ENCODE measurements at places on chromosomes 12 and 14. TPM values are rescaled to one million over a fixed set of nuclear protein-coding genes. Genes with fewer than 3 reads are reported as not detected.

GRCh38 chr14:75417674-75418073 lies 10.1 kb upstream of the JDP2 start:
- no peaks in the 10 kb centered on the region for H3K27me3 ChIP-seq
- no peak overlapping the region for H3K4me3 ChIP-seq
- H3K27ac ChIP-seq, result no peak overlapping the region
- no peaks in the 10 kb centered on the region for H3K36me3 ChIP-seq
- peaks cover 18% of the 10 kb centered on the region for H3K4me1 ChIP-seq
- no peak for DNase-seq

DNA sequence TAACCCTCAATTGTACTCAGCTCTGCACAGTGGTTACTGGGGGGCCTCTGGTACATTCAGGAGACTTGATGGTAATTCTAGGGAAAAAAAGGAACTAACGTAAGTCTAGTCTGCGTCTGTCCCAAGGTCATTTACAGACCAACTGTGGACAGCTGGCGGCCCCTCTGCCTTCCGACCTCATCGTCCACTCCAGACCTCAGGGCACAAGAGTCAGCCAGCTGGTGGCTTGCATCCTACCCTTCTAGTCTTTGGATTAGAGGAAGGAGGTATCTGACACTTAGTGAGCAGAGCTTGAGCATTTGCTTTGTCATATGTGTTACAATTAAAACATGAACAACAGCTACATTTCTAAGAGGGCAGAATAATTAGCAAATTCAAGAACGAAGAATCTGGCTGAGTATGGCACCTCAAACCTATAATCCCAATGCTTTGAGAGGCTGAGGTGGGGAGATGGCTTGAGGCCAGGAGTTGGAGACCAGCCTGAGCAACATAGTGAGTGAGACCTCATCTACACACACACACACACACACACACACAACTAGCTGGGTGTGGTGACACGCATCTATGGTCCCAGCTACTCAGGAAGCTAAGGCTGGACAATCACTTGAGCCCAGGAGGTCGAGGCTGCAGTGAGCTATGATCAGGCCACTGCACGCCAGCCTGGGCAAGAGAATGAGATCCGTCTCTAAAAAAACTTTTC lies 36.5 kb downstream of the SSH1 start:
- H3K27ac ChIP-seq, result no peak overlapping the region
- peaks cover 35% of the 10 kb centered on the region for H3K4me1 ChIP-seq
- no peaks in the 10 kb centered on the region for H3K27me3 ChIP-seq

GRCh38 chr14:21543521-21543960 lies 17.4 kb upstream of the SALL2 start:
- H3K4me1 ChIP-seq, result no peaks in the 10 kb centered on the region
- H3K36me3 ChIP-seq, result no peaks in the 10 kb centered on the region
- no peak overlapping the region for H3K4me3 ChIP-seq

The MANSC4 gene
- not detected for total RNA-seq

The COX14 gene
- 47.9 TPM for total RNA-seq

DNA sequence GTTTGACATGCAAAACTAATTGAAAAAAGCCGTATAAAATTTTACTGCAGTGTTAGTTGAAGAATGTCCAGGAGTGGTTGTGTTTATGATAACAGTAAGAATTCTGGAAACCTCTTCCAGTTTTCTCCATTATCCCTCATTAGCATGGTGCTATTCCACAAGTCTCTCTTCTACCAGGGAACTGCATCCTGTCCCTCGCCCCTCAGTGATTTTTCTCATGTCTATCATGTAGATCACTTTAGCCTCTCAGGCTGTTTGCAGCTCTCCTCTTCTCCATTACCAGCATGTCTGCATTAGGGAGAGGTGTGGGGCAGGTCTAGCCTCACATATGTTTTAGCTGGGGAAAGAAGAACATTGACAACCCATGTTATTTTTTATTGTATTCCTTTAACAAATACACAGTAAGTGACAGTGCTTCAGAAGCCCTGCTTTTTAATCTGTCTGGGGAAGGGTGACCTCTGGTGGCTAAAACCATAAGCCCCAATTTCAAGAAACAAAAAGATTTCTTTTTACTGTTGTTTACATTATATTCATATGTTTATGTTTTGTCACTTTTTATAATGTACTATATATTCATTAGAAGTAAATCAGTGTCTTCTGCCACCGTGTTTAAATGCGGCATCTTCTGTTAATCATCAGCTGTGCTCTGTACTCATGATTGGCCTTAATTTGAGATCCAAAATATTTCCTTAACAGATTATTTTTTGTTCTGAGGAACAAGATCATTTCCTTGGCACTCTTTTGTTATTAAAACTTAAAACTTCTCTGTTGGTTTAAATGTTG lies 70.7 kb downstream of the RASSF8 start:
- no peaks in the 10 kb centered on the region for H3K36me3 ChIP-seq
- H3K27me3 ChIP-seq, result peaks cover 3% of the 10 kb centered on the region

GRCh38 chr12:23949348-23950209 lies at the start of gene SOX5:
TSS of gene SOX5 (minus strand) at chr12:23949670. CDS start at chr12:23949601, 69 bp downstream.
- no peaks in the 10 kb centered on the region for H3K4me1 ChIP-seq
- H3K36me3 ChIP-seq, result no peaks in the 10 kb centered on the region

- no peaks in the 10 kb centered on the region for H3K27me3 ChIP-seq
- DNase-seq, result peak; percentile 42
- peaks cover 75% of the 10 kb centered on the region for H3K4me1 ChIP-seq
- peak overlapping the region; percentile 88 for H3K27ac ChIP-seq
- peaks cover 82% of the 10 kb centered on the region for H3K36me3 ChIP-seq
Measured at GRCh38 chr12:53198486-53199110, 8.5 kb downstream of the ITGB7 start.

The KIF5A gene
- total RNA-seq, result 0.89 TPM

The ADAM21 gene
- not detected for total RNA-seq

- no peak overlapping the region for H3K4me3 ChIP-seq
- H3K36me3 ChIP-seq, result peaks cover 15% of the 10 kb centered on the region
- no peaks in the 10 kb centered on the region for H3K27me3 ChIP-seq
- H3K4me1 ChIP-seq, result no peaks in the 10 kb centered on the region
- no peak overlapping the region for H3K27ac ChIP-seq
- DNase-seq, result no peak
Measured at GRCh38 chr12:94020335-94020734, 128.0 kb upstream of the PLXNC1 start.

DNA sequence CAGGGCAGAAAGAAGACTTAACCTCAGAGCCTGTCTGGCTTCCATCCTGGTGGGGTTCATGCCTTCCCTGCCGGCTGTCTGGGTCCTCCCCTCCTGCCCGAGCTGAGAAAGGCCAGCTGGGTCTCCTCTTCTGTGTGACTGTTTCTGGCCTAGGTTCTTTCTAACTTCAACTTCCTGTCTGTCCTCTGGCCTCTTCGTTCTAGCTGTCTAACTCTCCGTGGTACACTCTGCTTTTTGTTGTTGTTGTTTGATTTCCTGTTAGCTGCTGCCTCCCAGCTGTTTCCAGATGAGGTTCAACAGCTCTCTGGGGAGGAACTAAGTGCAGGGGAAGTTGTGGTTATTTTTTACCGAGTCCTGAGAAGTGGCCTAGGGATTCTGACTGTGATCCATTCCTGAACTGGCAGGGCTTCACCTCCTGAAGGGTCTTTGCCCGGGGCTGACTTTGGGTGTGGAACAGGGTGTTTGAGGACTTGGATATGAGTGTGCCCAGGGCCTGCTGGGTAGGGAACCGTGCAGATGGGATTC lies 3.2 kb downstream of the MLXIP start:
- H3K36me3 ChIP-seq, result peaks cover 43% of the 10 kb centered on the region
- DNase-seq, result peak; percentile 64
- H3K27ac ChIP-seq, result peak overlapping the region; percentile 91

DNA sequence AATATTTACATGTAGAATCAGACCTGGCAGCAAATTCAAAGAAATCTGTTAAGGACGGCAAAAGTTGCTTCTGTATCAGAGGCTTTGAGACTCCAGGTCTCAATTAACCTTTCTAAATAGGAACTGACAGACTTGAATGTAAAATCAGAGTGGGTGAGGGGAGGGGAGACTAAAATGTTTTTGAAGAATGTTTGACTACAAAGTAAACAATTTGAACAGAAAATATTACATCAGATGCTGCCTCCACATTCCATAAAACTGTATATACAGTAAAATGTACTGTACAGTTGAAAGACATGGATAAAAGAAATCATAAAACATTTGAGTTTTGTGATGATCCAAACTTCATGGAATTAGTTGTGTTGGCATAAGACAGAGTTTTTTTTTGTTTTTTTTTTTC lies 49.5 kb upstream of the POC1B start:
- H3K36me3 ChIP-seq, result no peaks in the 10 kb centered on the region
- no peaks in the 10 kb centered on the region for H3K27me3 ChIP-seq

- peak overlapping the region; percentile 60 for H3K4me3 ChIP-seq
- H3K27me3 ChIP-seq, result no peaks in the 10 kb centered on the region
- H3K36me3 ChIP-seq, result peaks cover 28% of the 10 kb centered on the region
Measured at GRCh38 chr12:92208613-92209121, 63.0 kb upstream of the BTG1 start.

DNA sequence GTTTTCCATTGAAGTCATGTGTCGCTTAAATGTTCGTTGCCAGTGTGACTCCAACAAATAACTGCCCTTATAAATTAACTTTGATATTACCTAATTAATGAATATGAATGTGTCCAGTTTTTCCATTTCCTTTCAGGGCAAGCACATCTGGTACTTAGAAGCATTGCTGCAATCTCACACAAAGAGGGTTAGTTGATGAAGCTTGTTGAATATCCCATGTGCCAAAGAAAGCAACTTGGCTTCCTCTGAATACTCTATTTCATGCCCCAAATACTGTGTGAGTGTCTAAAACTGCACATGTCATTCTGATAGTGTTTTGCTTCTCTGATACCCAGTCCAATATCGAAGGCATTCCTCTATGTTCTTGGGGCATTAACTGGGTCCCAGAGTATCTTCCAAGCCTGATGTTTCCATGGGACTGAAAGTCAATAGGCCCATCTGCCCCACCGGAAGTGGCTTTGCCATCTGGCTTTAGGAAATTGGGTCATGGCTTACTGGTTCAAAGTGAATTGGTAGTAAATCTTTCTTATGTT lies 75.8 kb upstream of the CNTN1 start:
- no peak for DNase-seq
- no peaks in the 10 kb centered on the region for H3K4me1 ChIP-seq
- no peaks in the 10 kb centered on the region for H3K36me3 ChIP-seq
- H3K27me3 ChIP-seq, result no peaks in the 10 kb centered on the region
- no peak overlapping the region for H3K27ac ChIP-seq

DNA sequence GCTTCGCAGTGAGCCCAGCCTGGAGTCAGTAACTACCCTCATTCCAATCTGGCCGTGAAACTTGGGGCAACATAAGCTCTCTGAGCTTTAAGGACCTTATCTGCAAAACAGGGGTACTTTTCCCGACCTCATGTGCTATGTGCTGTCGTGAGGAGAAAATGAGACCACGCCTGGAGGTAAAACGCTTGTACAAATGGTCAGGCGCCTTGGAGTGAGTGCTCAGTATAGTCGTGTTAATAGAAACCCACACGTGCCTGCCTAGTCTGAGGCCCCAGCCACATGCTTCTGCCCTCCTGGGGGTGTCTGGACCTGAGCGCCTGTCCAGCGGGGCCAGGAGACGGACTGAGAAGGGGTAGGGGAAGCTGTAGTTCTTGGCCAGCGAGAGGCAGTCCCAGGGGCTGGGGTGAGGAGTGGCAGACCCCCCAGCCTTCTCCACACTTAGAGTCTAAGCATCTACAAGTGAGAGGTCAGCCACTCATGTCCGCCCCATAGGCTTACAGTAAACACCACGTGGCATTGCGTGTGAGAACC lies 4.9 kb downstream of the AQP5 start:
- H3K27me3 ChIP-seq, result peaks cover 37% of the 10 kb centered on the region
- no peak for DNase-seq
- H3K27ac ChIP-seq, result peak overlapping the region; percentile 27
- peaks cover 6% of the 10 kb centered on the region for H3K4me1 ChIP-seq

The MYBPC1 gene
- total RNA-seq, result not detected

DNA sequence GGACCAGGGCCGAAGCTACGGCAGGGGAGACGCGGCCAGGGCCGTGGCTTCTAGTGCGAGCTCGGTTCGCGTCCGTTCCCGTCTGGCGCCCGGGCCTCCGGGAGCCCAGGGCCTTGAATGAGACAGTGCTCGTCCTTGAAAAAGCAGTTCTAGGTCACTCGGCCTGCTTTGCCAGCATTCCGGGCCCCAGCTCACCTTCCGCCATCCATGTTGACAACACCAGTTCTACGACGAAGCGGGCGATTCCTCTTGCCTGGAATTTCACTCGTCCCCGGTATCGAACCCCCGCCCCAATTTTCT lies 4.5 kb downstream of the OR10AD1 start:
- DNase-seq, result peak; percentile 30
- peaks cover 47% of the 10 kb centered on the region for H3K4me1 ChIP-seq
- peak overlapping the region; percentile 90 for H3K27ac ChIP-seq
- peaks cover 14% of the 10 kb centered on the region for H3K27me3 ChIP-seq

DNA sequence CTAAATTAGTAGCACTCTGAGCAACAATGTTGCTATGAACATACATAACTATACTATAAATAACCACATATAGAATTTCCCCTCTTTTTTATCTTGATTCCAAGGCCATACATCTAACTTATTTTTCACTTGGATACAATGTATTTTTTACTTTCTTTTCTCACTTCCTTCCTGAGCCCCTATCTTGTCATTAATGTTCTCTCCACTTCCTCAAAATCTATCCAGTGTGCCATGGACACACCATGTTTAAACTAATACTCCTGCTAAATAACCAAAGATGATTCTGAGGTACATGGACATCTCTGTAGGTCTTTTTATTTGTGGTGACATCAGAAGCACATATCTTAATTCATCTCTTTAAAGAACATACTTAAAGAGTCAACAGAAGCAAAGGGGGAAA lies 251.2 kb downstream of the C12orf42 start:
- H3K27me3 ChIP-seq, result no peaks in the 10 kb centered on the region
- no peak for DNase-seq

The TMCC3 gene
- 0.23 TPM for total RNA-seq

The FGD6 gene
- total RNA-seq, result 0.69 TPM

The KCNH5 gene
- total RNA-seq, result not detected

- no peak overlapping the region for H3K27ac ChIP-seq
- H3K36me3 ChIP-seq, result no peaks in the 10 kb centered on the region
- H3K27me3 ChIP-seq, result peaks cover 10% of the 10 kb centered on the region
- H3K4me1 ChIP-seq, result no peaks in the 10 kb centered on the region
- no peak overlapping the region for H3K4me3 ChIP-seq
Measured at GRCh38 chr14:55911776-55912175, 206.4 kb upstream of the PELI2 start.

DNA sequence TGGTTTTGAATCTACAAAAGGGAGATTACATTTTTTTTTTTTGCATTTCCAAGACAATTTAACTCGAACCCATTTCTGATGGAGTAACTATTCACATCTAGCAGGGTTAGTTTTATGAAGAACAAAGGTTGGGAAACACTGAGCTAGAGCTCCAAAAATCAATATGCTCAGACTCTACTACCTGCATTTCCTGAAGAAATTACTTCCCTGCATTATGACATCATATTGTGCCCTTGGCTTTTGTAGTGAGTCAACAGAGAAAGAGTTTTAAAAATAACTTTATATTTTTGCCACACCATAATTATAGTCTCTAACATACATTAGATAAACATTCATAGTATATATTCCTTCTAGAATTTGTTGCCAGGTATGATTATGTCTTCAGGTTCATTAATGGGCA lies 14.8 kb downstream of the GRIP1 start:
- H3K4me1 ChIP-seq, result no peaks in the 10 kb centered on the region
- no peaks in the 10 kb centered on the region for H3K36me3 ChIP-seq
- peaks cover 12% of the 10 kb centered on the region for H3K27me3 ChIP-seq
- no peak for DNase-seq
- H3K27ac ChIP-seq, result no peak overlapping the region

All from activated CD4-positive, alpha-beta T cell treated with anti-CD3 and anti-CD28 coated beads, Interleukin-2, amount 10 ng/mL, durations not matched to agents 7 days and 5 days (primary cell).